ENCODE measurements at places on chromosomes 2 and 18. TPM values are rescaled to one million over a fixed set of nuclear protein-coding genes. Genes with fewer than 3 reads are reported as not detected.

CNOT9 gene
- 31.5 TPM for total RNA-seq

EMX1 gene
- total RNA-seq = not detected

PSD4 gene
- total RNA-seq = 43.2 TPM

GRCh38 chr2:234949762-234950434, 1.9 kb upstream of the SH3BP4 start:
- H3K36me3 ChIP-seq = no peaks in the 10 kb centered on the region
- peaks cover 26% of the 10 kb centered on the region for H3K4me1 ChIP-seq
- DNase-seq = no peak

DNA sequence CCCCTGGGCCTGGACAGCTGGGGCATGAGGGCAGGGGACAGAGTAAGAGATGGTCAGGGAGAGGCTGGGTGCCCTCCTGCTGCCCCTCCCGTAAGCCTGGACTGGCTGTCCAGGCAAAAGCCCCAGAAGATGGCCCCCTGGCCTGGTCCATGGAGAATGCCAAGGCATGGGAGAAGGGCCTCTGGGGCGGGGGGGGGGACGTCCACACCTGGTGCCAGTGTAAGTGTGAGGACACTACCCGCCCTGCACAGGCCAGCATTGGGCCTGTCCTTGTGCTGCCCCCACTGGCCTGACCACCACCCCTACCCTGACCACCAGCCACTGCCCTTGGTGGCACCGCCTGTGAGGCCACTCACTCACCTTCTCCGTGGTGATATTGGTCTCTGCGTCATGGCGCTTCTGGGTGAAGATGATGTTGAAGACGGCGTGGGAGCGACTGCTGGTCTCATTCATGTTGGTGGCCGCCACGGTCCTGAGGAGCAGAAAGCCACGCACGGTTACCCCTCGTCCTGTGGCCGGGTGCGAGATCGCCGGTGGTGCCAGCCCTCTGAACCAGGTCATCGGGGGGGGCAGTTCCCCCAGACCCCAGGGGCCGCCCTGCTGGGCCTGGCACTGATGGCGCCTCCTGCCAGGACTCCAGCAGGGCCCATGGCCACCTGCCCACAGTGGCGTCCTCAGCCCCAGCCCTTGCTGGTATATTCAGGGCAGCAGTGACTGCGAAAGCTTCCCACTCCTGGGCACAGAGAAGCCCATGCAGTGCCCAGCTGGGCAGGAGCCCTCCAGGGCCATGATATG, 35.2 kb downstream of the KIF1A start:
- no peak overlapping the region for H3K27ac ChIP-seq
- H3K36me3 ChIP-seq = no peaks in the 10 kb centered on the region
- peaks cover 26% of the 10 kb centered on the region for H3K27me3 ChIP-seq

MYL12B gene
- total RNA-seq = 318 TPM

GCKR gene
- total RNA-seq = 0.44 TPM

UPP2 gene
- total RNA-seq = not detected

TTR gene
- not detected for total RNA-seq

RESP18 gene
- total RNA-seq = not detected

NYAP2 gene
- 1.1 TPM for total RNA-seq

DNA sequence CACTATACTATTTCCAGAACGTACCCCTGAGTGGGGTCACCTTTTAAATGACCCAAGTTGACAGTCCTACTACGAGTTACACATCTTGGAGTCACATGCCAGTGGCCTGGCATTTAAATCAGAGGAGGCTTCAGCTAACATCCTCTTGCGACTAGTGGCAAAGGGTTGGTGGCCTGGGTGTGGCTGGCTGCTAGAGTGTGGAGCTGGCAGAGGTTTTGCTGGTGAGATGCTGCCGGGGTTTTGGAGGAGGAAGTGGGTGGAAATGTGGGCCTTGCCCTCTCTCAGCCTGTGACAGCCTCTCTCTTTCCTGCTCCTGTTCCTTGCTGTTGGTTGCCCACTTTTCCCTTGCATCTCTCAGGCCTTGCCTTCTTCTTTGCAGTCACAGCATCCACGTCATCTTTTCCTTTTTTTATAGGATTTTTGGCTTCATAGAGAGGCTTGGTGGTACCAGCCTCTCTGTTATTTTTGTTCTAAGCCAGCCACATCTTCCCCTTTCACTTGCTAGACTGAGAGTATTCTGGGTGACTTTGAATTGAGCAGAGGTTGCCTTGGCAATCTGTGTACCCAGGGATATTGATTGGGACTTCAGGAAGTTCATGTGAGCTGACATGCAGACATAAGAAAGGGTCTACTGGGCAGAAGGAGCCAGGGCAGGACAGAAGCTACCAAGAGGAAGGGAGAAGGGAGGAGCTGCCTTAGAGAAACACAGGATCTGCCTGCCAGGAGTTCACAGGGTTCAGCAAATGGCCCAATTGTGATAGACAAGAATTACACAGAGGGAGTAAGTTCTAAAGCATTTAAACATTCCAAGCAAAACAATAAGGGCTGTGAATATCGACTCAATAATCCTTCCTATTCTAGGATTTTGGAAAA, 55.4 kb downstream of the CDC42EP3 start:
- H3K4me3 ChIP-seq = no peak overlapping the region

DNA sequence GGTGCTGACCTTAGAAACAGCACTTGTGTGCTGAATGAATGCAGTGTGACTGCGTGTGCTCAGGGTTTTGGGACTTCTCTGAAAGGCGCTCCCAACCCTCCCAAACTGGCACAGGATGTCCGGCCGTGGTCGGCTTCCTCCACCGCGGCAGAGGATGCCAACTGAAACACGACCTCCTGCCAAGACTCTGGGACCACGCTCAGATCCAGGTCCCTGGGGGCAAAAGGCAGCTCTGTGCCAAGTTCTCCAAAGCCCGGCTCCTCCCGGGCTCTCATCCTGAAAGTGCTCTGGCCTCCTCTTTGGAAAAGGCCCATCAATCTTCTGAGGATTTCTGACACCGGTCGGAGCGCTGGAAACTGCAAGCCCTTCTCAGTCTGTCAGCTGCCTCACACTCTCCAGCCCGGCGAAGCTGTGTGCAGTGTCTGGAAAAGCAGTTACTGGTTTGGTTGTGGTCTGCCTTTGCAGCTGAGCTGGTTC, 32.3 kb upstream of the ZBTB7C start:
- no peak overlapping the region for H3K27ac ChIP-seq
- peaks cover 7% of the 10 kb centered on the region for H3K4me1 ChIP-seq
- H3K4me3 ChIP-seq = no peak overlapping the region
- no peak for DNase-seq
- H3K27me3 ChIP-seq = no peaks in the 10 kb centered on the region

DNA sequence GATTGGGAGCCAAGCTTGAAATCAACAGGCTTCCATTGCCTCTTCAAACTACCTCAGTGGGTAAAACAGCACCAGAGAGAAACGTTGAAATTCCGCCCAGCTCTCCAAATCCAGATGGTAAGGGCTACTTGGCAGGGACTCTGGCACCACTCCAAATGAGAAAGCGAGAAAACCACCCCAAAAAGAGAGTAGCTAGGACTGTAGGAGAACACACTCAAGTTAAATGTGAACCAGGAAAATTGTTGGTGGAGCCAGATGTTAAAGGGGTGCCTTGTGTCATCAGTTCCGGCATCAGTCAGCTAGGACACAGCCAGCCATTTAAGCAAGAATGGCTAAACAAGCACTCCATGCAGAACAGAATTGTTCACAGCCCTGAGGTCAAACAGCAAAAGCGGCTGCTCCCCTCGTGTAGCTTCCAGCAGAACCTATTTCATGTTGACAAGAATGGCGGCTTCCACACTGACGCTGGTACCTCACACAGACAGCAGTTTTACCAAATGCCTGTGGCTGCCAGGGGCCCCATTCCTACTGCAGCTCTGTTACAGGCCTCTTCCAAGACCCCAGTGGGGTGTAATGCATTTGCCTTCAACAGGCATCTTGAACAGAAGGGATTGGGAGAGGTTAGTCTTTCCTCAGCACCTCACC, 167.3 kb downstream of the ASXL3 start:
- no peaks in the 10 kb centered on the region for H3K36me3 ChIP-seq
- H3K27ac ChIP-seq = no peak overlapping the region
- H3K27me3 ChIP-seq = no peaks in the 10 kb centered on the region
- DNase-seq = no peak
- H3K4me1 ChIP-seq = no peaks in the 10 kb centered on the region

GRCh38 chr2:230166557-230167170, 53.1 kb downstream of the SP110 start:
- no peaks in the 10 kb centered on the region for H3K27me3 ChIP-seq
- H3K27ac ChIP-seq = no peak overlapping the region
- peaks cover 28% of the 10 kb centered on the region for H3K36me3 ChIP-seq
- H3K4me3 ChIP-seq = no peak overlapping the region
- DNase-seq = no peak

- no peak overlapping the region for H3K27ac ChIP-seq
- H3K4me3 ChIP-seq = no peak overlapping the region
- H3K4me1 ChIP-seq = no peaks in the 10 kb centered on the region
- DNase-seq = no peak
- no peaks in the 10 kb centered on the region for H3K27me3 ChIP-seq
Measured at GRCh38 chr18:65093346-65093745, 657.5 kb upstream of the CDH7 start.

DNA sequence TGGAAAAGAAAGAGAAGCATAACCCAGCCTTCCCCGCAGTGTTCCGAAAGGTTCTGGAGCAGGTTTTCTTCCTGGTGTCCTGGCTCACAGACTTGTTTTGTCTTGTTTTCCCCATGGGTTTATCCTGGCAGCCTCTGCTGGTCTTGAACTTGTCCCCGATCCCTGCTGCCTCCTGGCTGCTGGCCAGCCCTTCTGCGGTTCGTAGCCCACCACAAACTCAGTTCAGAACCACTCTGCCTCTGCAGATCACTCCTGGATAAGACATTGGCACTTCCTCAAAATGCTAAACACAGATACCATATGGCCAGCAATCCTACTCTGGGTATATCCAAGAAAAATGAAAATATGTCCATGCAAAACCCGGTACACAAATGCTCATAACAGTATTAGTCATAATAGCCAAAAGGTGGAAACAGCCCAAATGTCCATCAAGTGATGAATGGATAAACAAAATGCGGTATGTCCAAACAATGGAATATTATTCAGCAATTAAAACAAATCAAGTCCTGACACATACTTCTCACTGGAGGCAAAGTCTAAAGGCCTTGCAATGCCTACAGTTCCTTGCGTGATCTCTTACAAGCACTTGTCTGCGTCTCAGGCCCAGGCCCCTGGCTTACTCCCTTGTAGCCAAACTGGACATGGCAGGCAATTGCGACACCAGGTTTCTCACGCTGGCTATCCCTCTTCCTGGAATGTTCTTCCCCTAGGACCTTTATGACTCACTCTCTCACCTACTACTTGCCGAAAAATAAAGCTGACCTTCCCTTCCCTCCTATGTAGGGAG, 28.0 kb upstream of the ARHGEF4 start:
- no peak overlapping the region for H3K4me3 ChIP-seq
- H3K27me3 ChIP-seq = no peaks in the 10 kb centered on the region
- H3K36me3 ChIP-seq = no peaks in the 10 kb centered on the region

DNA sequence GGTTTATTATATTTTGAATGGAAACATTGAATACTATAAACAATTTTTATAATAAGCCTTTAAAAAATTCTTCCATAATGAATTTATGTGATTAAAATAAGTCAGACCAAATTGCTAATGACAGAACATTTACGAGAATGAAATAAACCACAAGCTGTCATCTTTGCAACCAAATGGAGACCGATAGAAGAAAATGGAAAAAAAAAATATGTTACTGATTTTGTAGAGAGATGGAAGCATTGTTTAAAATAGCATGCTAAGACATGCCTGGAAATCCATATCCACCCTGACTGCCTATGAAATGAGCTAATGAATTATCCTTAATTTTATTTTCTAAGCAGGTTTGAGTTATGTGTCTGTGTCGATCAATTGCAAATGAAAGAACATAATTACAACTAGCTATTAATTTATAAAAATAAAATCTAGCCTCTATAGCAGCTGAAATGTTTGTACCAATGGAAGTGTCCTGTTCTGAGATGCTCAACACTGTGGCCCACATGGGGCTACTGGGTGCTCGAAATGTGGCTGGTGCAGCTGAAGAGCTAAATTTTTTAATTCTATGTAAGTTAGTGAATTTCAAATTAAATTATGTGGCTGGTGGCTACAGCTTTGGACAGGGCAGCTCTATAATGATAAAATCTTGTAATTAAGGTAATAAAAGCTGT, 832.8 kb downstream of the RNF144A start:
- H3K4me1 ChIP-seq = no peaks in the 10 kb centered on the region
- no peaks in the 10 kb centered on the region for H3K27me3 ChIP-seq
- no peaks in the 10 kb centered on the region for H3K36me3 ChIP-seq
- DNase-seq = no peak
- no peak overlapping the region for H3K4me3 ChIP-seq

FAM124B gene
- total RNA-seq = 4.8 TPM

GRCh38 chr2:430291-431040, 142.6 kb upstream of the ALKAL2 start:
- no peak for DNase-seq
- H3K4me3 ChIP-seq = no peak overlapping the region
- H3K27ac ChIP-seq = peak overlapping the region; percentile 34

GPN1 gene
- 21.9 TPM for total RNA-seq

DNA sequence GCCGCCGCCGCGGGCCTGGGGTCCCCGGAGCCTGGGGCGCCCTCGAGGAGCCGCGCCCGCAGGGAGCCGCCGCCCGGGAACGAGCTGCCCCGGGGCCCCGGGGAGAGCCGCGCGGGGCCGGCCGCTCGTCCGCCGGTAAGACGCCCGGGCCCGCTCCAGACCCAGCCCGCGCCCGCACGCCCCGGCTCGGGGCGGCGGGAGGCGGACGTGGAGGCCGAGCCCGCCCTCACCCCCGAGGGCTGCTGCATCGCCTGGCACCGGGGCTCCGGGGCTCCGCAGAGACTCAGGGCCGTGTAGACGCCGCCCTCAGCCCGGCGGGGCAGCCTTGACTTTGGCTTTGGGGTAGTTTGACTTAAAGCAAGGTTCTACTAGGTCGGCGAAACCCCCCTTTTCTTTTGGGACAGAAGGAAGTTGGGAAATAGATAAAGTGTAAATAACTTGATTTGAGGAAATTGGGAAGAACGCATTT, 335 bp downstream of the ERFE start:
- H3K4me1 ChIP-seq = peaks cover 11% of the 10 kb centered on the region
- no peaks in the 10 kb centered on the region for H3K36me3 ChIP-seq

GRCh38 chr2:191417746-191418145, 172.5 kb downstream of the MYO1B start:
- DNase-seq = no peak
- no peaks in the 10 kb centered on the region for H3K4me1 ChIP-seq
- peaks cover 64% of the 10 kb centered on the region for H3K36me3 ChIP-seq
- no peaks in the 10 kb centered on the region for H3K27me3 ChIP-seq

NEMP2 gene
- total RNA-seq = 9.5 TPM

GRCh38 chr2:26274058-26274613, 29.4 kb downstream of the HADHB start:
- H3K27ac ChIP-seq = peak overlapping the region; percentile 64
- H3K4me1 ChIP-seq = peaks cover 30% of the 10 kb centered on the region
- H3K4me3 ChIP-seq = no peak overlapping the region
- DNase-seq = no peak
- no peaks in the 10 kb centered on the region for H3K27me3 ChIP-seq
